NCI-H748 treated with DMSO at 0.1 percent for 48 hours (cell line): ENCODE measurements at places on chromosomes 13 and 19.

DNA sequence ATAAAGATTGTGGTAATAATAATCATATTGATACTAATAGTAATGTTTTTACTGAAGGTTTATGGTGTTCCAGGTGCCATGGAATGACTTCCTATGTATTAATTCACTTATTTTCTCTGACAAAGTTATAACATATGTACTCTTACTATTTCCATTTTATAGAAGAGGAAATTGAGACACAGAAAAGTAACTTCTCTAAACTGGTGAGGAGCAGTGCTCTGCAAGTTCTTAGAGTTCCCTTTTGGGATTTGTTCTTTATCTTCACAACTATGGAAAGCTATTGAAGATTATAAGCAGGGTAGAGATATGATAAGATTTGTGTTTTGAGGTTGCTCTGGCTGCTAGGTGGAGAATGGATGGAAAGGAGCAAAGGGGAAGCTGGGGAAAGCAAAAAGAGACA lies 83.9 kb upstream of the OLFM4 start:
- DNase-seq = no peak

- peak; percentile 63 for DNase-seq
Measured at GRCh38 chr19:46009530-46010510, 13.0 kb downstream of the PGLYRP1 start.

DNA sequence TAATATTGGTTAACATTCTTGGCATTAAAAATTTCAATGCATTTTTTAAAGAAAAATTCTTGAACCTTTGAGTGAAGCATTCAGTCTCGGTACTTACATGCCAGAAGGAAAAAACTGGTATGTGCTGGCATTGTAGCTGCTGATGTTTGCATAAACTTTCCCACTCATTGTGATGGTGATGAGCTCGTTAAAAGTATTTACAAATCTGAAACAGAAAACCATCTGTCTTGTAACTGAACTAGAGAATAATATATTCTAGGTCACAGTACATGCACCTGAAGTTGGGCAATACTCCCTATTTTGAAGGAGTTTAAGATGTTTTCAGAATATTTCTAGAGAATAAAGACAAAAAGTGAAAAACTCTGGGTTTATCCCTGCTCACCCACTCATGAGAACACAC lies 64.1 kb downstream of the SLC15A1 start:
- no peak for DNase-seq

DNA sequence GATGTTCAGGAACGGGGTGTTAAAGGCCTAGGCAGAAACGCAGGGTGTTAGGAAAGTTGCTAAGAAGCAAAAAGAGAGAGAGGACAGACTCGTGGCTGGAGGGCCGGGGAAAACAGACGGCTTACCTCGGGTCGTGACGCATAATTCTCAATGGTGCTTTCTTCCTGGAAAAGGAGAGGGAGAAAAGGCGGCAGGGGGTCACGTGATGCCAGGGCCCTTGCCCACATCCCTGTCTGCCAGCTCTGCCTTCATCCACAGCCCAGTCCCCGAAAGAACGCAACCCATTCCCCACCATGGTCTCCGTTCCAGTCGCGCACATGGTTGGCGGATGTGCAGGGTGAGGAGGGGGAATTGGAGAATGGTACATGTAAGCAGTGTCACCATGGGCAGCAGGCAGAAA lies 1.6 kb downstream of the KRTDAP start:
- no peak for DNase-seq

DNA sequence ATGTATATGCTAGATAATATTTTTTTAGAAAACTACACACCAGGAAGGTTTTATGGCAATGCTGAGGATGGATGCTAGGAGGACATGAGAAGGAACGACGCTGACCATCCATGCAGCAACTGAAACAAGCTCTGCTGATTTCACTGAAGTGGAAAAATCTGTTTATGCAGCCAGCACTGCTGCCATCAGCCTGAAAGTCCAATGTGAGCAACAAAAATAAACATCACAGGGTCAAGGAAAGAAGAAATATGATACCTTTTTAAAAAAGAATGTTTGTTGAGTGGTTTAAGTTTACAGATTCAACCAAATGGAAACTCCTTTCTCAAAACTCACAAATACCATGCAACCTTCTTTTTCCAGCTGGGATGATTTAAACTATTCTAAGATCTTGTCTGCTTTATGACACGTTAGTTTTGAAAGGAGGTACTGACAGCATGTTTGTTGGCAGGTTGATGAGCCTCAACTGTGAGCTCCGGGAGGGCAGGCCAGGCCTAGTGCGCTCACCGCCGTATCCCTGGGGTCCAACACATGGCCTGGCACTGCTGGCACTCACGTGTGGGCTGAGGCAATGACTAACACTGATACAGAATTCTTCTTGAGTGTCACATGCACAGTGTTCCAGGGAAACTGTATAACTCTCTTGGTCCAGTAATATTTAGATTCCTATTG lies 46.8 kb downstream of the LATS2 start:
- DNase-seq = no peak

GRCh38 chr19:52688335-52688734 lies 46.5 kb downstream of the ZNF611 start:
- DNase-seq = no peak

GRCh38 chr13:44884076-44884729 lies 105.1 kb downstream of the NUFIP1 start:
- no peak for DNase-seq

GRCh38 chr13:33123066-33123859 lies 107.0 kb downstream of the KL start:
- peak; percentile 93 for DNase-seq

DNA sequence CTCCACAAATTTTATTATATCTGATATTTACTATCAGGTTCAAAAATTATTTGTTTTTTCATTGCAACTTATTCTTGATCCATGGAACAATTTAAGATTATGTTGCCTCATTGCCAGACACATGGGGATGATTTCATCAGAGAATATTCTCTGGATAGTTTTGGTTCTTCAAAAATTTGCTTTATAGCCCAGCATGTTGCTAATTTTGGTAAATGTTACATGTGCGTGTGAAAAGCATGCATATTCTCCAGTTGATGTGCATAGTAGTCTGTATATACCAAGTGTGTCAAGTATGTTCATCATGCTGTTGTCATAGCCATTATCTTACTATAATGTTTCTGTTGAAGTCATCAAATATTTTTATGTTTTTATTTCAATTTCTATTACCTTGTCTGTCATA lies 122.3 kb downstream of the RFC3 start:
- DNase-seq = no peak

DNA sequence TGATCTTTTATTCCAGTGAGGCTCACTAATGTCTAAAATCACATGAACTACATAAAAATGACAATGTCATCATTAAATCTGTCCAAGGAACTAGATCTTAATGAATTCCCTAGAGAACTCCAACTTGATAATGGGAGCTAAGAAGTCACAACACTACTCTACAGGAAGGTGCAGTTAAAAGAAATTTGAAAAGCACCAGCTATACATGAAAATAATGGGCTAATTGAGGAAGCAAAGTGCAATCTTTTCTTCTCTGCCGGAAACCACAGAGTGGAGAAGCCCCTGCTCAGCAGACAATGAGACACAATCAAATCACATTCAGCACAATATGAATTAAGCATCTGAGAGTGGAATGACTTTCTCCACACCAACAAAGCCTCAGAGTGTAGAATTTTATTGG lies 261.7 kb downstream of the LHFPL6 start:
- DNase-seq = no peak

DNA sequence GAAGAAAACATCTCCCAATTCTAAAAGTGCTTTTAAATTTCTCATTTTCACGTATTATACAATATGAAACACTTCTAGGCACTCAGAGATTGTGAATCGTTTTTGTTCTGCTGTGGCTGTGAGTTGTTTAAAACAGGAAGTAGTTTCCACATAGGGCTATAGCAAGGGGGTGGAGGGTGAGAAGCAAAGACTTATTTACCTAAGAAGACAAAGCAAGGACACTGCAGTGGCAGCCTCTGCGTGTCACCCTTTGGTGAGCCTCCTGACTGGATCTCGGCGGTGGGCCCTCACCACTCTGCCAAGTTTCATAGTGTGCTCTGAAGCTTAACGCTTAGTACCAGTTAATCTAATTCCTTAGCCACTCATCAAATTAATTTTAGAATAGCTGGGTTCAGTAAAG lies 56.8 kb downstream of the TNFSF13B start:
- DNase-seq = peak; percentile 17
